ENCODE measurements at places on chromosomes 2 and 18. TPM values are rescaled to one million over a fixed set of nuclear protein-coding genes. Genes with fewer than 3 reads are reported as not detected.

Gene CRIM1
- total RNA-seq: 81.5 TPM

- DNase-seq: no peak
Observed at GRCh38 chr2:85447222-85447585, 28.7 kb downstream of the SH2D6 start.

Gene SCTR
- total RNA-seq: not detected

DNA sequence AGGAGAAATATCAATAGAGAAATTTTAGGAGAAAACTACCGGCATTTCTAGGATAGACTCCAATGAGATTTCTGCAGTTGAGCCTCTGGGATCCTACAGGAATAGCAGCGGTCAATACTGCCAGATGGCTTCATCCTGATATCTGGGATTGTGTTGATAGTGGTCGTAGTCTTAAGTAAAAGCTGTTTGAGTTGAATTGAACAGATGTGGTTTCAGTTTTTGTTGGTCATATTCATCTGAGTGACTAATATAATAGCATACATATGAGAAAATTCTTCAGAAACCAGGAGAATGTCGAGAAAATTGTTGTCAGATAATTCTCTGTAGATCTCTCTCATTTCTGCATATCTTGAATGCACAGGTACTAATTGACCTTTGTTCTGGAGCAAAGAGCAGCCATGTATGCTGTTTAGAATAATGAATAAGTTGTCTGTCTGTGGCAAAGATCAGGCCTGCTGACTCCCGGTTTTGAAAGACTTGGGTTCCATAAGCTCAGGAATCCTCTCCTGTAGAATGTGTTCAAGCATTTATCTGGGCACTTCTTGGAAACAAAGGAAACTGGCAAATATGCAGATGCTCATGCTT lies 288.1 kb downstream of the TMX3 start:
- no peak for DNase-seq

DNA sequence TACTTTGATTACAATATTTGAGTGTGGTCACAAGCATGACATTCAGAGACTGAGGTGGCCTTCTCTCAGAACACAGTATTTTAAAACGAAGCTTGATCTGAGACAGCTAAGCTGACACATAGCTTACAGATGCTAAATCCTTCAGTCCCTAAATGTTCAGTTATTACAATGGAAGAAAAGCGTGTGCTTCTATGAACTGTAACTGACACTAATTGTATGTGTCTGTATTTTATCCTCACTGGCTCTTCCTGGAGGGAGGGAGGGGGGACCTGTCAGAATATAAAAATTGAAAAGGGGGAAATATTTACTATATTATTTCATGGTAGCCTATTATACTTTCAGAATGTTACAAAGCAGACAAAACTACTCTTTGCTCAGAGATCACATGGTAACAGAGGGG lies 340.2 kb downstream of the FIGN start:
- DNase-seq: no peak

- DNase-seq: no peak
Observed at GRCh38 chr18:8908792-8909510, 193.5 kb upstream of the NDUFV2 start.

DNA sequence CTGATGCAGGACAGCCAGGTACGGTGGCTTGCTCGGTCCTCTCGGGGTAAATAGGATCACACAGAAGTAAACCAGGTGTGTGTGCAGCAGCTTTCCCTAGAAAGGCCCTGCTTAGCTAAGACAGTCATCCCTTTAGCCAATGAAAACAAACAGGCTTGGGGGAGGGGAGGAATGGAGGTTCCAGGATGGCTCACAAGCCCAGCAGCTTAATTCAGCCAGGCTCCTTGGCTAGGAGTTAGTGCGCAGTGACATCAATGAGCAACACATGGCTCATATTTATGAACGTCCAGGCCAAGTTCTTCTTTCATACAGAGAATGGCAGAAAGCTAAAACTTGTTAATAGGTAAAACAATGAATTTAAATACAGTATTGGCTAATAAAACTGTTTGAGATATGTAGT lies 10.2 kb downstream of the IAH1 start:
- DNase-seq: no peak

- no peak for DNase-seq
Observed at GRCh38 chr2:221448057-221448843, 123.9 kb downstream of the EPHA4 start.

DNA sequence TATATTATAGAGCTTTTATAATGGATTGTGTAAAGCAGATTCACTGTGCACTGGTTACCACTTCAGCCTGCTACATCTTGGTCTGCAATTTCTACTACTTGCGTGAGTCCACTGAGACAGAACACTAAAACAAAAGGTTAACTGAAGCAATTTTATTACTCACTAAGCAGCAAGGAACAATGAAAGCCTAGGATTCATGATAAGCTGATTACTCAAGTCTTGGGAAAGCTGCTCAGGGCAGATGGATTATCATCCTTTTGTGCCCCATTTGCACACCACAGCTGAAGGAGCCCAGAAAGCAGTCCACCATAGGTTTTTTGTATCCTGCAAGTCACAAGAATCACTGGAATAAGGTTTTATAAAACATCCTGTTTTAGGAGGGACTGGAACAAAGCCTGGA lies 1215.2 kb upstream of the TMEFF2 start:
- no peak for DNase-seq

DNA sequence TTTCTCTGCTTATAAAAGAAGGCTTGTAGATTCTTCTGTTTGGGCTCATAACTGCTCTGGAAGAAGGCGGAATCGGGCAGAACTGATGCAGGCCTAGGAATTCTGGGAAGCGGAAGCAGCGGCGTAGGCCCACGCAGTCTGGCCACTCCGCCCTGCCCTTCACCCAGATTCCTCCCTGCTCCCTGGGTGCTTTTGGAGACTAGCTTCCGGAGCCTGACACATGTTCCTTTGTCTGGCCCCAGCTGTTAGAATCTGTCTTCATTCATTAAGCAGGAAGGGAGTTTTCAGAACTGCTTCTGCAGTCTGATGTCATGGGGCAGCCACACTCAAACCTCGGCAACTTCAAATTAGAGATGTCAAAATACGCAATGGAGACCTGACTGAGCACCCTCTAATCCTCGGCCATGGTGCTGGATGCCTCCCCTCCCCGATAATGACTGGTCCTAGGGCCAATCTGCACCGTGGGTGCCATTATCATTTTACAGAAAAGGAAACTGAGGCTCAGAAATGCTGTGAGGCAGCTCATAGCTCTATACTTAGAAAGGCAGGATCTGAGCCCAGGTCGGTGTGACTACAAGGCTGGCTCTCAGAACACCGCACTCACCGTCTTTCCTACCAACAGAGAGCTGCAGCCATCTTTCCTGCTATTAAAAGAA lies 275.7 kb downstream of the MYCN start:
- DNase-seq: peak; percentile 39

GRCh38 chr2:175853616-175853890 lies 148.5 kb downstream of the LNPK start:
- no peak for DNase-seq

- DNase-seq: no peak
Observed at GRCh38 chr18:4299395-4299794, 155.7 kb downstream of the DLGAP1 start.

GRCh38 chr2:941871-942270 lies 8.8 kb upstream of the SNTG2 start:
- DNase-seq: no peak

Gene GKN1
- total RNA-seq: not detected

DNA sequence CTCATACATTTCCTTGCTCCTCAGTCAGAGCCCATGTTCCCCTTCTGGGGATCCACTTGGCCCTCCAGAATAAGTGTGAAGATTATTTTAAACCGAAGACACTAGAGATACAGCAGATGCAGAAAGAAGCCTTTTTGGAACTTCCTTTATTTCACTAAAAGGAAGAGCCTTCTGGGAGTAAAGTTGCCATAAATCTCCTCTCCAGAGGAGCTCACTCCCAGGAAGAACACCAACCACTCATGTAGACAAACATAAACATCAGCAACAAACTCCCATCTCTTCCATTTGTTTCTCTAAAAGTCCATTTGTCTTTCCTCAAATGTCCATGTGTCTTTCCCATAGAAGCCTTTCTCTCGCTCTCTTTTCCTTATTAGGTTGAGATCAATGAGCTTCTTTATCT lies 62.4 kb upstream of the MSH6 start:
- DNase-seq: no peak

Gene KYNU
- 11.7 TPM for total RNA-seq

GRCh38 chr18:79519751-79520477 lies 124.2 kb downstream of the NFATC1 start:
- DNase-seq: no peak

DNA sequence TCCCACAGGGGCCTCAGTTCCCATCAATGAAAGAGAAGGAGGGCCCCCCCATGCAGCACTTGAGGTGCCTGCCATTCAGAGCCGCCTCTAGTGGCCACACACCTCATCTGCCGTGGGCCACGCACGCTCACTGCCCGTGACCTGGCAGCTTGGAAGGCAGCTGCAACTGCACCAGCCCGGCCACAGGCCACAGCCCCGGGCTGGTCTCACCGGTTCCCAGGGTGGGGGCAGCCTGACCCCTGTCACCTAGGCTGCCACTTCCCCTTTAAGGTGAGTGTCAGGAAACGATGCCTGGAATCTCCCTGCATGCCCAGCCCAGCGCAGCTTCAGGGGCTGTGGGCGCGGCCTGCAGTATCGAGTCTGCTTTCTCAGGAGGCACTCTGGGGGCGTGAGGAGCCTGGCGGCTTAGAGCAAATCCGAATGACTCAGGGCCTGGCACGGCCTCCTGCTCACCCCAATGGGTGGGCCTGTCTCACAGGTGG lies 2.6 kb downstream of the MAB21L4 start:
- DNase-seq: peak; percentile 67

GRCh38 chr2:101827246-101827645 lies 129.7 kb downstream of the MAP4K4 start:
- peak; percentile 91 for DNase-seq

Gene WDR12
- total RNA-seq: 112 TPM

Gene HDHD2
- 22.9 TPM for total RNA-seq

Gene CCDC85A
- 0.74 TPM for total RNA-seq

Gene RTP5
- total RNA-seq: not detected

- no peak for DNase-seq
Observed at GRCh38 chr2:4635289-4635688, 931.9 kb downstream of the DCDC2C start.

Gene SMYD1
- total RNA-seq: not detected

- peak; percentile 36 for DNase-seq
Observed at GRCh38 chr2:238636269-238637073, 209.7 kb downstream of the ASB1 start.

DNA sequence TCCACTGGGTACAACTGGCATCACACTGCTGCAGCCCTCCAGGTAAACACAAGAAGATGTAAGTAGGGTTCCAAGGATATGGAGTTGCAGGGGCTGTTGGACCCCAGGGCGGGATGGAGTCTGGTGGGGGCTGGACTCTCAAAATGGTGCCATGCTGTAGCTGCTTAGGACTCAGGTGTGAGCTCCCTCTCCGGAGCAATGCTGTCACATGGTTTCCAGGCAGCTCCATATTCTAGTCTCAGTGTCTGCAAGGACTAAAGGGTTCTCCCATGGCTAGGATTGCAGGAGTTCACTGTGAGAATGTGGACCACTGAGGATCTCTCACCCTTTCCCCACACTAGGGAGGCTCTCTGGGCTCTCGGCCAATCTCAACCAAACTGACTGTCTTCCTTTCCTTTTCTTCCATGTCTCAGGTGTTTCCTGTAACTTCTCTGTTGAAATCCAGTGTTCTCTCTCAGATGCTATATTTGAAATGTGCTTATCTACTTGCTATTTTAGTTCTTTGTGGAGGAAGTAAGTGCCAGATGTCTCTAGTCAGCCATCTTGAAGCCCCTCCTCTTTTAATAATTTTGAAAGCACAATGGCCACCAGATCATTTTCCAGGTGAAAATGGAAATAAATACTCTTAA lies 57.6 kb downstream of the CCNT2 start:
- DNase-seq: no peak

DNA sequence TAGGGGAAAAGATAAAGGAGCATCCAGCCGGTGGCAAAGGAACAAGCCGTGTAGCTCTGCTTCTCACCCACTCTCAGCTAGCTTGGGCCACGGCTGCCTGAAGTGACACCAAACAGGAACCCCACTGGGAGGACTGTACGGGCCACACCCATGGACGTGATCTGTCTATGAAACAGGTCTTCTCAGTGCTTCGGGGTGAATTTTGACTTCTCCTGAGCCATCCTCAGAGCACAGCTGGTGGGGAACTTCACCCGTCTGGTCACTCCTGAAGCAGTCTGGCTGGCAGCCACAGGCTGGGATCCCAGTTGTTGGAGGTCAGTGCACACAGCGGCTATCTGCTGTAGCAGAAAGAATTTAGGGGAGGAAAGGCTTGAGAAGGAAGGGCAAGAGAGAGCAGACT lies 223.8 kb downstream of the FAM210A start:
- DNase-seq: peak; percentile 4

- DNase-seq: no peak
Observed at GRCh38 chr2:174005801-174006419, 40.7 kb upstream of the SP3 start.

Gene HOXD9
- total RNA-seq: 2.5 TPM
